ENCODE measurements at places on chromosomes 4 and X.

DNA sequence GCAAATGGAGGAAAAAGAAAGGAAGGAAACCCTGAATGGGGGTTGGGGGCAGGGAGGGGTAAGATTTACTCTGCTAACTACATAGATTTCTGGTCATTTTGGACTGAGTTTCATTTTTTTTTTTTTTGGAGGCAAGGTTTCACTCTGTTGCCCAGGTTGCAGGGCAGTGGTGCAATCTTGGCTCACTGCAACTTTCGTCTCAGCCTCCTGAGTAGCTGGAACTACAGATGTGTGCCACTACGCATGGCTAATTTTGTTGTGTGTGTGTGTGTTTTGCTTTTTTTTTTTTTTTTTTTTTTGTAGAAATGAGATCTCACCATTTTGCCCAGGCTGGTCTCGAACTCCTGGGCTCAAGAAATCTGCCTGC is 223.5 kb downstream of the APBB2 start:
- DNase-seq: no peak

- no peak for DNase-seq
Measured at GRCh38 chrX:18682979-18683387, 11.1 kb upstream of the RS1 start.

GRCh38 chrX:39338583-39338982 is 537.3 kb downstream of the MID1IP1 start:
- DNase-seq: no peak

DNA sequence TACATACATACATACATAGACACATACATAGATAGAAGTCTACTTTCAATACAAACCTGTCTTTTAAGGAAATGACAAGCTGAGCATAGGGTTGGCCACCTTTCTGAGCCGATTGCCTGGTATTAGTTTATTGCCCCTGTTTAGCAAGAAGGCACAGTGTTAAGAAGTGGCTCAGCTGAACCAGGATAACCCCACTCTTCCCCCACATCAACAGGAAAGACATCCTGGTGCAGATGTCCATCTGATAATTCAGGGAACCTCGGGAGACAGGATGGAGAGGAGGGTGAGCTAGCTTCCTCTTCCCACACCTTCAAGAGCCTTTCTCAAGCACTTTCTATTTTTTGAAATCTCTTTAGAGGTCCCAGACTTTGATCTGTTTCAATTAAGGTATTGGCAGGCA is 52.3 kb downstream of the PKD2 start:
- no peak for DNase-seq

DNA sequence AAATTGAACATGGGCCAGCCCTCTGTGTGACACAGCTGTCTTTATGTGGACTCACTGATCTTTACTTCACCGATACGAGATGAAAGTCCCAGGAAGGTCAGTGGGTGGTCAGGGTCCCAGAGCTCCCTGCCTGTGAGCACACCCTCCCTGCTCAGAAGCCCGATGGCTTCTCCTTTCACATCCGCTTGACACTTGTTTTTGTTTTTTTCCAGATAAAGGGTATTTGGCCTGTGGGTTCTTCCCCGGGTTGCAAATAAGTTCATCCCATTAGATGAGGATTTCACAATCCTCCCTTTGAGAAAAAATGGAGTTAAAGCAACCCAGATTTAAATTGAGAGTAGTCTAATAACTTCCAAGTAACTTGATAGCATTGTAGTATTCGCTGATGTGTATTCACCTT is 48.2 kb upstream of the TLR2 start:
- DNase-seq: peak; percentile 25

DNA sequence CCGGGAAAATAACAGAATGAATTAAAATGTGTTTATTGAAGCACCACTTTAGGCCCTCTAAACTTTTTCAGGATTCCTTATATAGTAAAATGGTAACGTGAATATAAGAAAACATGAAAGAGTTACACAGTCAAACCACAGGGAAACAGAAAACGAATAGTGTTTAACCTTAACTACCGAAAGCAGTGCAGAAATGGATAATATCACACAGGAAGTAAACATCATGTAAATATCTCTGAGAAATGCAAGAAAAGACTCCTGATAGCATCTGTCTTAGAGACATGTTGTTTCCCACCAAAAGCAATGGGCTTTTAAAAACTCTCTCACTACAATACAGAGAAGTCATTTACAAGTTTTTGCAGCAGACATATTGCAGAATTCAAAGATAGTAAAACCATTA is 323.9 kb upstream of the CXXC4 start:
- DNase-seq: no peak

GRCh38 chr4:156888762-156889161 is 82.8 kb downstream of the PDGFC start:
- DNase-seq: no peak

- no peak for DNase-seq
Measured at GRCh38 chrX:38500141-38500540, 61.2 kb upstream of the TSPAN7 start.

DNA sequence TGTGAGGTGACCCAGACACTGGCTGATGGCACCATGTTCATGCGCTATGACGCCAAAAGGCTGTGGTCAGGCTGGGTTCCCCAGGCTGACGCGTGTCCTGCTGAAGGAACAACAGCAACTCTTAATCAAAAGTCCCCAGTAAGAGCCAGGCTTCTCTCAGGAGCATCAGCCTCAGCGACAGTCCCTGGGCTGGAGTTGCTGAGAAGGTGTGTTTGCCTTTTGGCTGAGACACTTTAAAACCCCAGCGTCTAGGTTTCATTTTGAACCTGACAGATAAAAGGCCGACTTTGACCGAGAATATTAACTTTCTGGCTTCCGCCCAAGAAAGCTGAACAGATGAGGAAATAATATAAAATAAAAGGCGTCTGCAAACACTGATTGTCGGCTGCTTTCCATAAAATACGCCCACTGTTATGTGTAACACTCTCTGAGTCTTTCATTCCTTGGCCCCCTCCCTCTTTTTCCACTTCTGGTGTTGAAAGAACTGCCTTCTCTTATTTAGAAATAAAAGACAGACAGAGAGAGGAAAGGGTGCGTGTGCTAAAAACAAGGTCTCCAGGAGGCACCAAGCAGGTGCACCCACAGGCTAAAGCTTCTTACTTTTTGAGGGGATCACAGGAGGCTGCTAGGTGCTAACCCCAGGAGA is 373.6 kb downstream of the MID1IP1 start:
- no peak for DNase-seq

GRCh38 chr4:108078024-108078733 is 88.5 kb downstream of the HADH start:
- DNase-seq: no peak

- DNase-seq: peak; percentile 23
Measured at GRCh38 chrX:130049821-130050220, 60.5 kb downstream of the ELF4 start.

- DNase-seq: peak; percentile 72
Measured at GRCh38 chrX:71618303-71618721, at the start of gene CXCR3. CXCR3 (minus strand) TSS chrX:71618511; CDS start chrX:71618449, 62 bp downstream.

- DNase-seq: no peak
Measured at GRCh38 chrX:45771114-45771513, 570.4 kb upstream of the DIPK2B start.

DNA sequence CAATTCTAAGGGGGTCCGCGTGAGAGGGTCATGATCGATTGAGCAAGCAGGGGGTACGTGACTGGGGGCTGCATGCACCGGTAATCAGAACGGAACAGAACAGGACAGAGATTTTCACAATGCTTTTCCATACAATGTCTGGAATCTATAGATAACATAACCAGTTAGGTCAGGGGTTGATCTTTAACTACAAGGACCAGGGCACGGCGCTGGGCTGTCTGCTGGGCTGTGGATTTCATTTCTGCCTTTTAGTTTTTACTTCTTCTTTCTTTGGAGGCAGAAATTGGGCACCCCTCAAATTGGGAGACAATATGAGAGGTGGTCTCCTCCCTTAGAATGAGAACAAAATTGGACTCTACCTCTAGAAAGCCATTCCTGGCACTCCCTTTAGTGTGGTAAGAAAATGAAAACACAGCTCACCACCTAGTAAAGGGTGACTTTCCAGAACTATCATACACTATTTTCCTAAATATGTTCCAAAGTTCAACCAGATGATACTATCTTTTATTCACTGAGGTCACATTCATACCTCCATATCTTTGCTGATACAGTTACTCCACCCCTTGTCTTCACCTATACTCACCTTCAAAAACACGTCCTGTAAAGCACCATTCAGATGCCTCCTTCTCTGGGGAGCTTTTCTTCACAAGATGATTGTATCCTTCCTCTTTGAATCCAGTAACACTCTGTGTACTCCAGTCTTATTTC is 1058.3 kb upstream of the SLIT2 start:
- no peak for DNase-seq

All from adrenal gland (tissue), 19 donors.